ENCODE measurements at places on chromosomes 7 and 10.

GRCh38 chr10:132740588-132740987, 45.4 kb downstream of the NKX6-2 start:
- DNase-seq, result no peak

- no peak for DNase-seq
Observed at GRCh38 chr10:4519658-4520402, 306.2 kb upstream of the AKR1E2 start.

GRCh38 chr10:63707254-63707910, 186.2 kb downstream of the REEP3 start:
- DNase-seq, result no peak

DNA sequence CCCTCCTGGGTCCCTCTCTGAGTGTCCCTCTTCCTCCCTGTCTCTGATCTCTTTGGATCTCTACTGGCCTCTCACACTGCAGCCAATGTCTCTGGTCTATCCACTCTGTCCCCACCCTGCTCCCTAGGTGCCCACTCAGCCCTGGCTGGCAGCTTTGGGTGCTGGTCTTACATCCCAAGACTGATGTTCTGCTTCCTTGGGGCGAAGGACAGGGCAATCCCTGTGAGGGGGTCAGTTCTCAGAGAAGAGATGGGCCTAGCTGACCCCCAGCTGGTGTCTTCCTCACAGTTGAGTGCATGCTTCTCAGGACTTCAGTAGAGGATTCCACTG, 51.7 kb upstream of the CAMK2B start:
- DNase-seq, result no peak

DNA sequence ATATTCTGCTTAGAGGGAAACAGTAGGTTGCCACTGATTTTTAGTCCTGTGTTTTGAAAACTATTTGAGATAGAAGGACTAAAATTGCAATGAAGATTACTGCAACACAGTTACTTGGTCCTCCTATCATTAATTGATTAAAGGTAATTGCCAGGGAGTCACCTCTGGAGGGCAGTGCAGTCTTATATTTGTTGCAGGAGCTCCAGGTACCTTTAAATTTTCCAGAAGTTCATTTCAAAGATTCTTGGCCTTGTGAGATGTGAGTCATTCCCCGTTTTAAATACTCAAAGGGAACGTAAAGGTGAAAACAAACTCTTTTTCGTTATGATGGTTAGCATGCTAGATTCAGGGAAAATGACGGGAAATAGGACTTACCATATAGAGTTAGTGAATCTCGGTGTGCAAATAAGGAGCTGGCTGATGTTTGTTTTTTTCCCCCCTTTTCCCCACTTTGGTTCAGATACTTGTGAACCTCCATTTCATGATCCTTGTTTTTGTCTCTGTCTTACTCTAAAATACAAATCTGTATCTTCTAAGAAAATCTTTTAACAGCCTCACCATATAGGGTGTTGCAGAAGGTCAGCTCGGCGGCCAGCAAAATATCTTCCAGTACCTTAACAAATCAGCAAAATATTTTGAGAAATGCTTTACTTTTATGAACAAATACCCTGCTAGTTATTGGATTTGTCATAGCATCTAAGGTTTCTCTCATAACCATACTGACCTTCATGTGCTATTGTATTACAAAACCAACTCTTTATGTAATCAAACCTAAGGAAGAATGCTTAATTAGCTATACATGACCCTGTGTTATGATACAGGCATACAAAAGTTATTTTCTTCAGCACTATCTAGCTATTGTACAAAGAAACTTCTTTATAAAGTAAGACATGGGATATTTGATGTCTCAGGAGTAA, 143.0 kb upstream of the HDAC9 start:
- no peak for DNase-seq

DNA sequence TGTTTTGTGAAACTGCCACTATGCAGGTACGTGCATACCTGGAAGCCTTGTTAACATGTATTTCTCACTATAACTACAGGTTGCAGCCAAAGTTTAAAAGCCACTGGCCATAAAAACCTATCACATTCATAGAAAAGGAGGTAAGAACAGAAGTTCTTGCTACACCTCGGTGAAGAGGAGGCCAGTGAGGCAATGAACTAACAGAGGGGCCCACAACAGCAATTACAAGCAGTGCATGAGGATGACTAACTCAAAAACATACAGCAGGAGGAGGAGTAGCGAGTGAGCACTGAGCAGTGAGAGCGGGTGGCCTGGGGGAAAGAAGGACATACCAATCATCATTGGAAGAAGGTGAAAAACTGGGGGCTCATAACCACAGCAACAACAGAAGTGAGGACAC, 51.6 kb downstream of the NUDCD3 start:
- DNase-seq, result no peak

DNA sequence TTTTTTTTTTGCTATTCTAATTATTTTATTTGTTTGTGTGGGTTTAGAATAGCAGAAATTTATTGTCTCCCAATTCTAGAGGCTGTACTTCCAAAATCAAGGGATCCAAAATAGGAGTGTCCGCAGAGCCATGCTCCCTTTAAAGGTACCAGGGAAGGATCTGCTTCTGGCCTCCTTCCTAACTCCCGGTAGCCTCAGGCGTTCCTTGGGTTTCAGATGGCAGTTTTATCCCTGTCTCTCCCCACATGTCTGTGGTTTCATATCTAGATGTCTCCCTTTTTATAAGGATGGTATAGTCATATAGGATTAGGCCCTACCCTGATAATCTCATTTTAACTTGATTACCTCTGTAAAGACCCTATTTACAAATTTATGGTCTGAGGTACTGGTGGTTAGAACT, 48.4 kb downstream of the BMPR1A start:
- no peak for DNase-seq

DNA sequence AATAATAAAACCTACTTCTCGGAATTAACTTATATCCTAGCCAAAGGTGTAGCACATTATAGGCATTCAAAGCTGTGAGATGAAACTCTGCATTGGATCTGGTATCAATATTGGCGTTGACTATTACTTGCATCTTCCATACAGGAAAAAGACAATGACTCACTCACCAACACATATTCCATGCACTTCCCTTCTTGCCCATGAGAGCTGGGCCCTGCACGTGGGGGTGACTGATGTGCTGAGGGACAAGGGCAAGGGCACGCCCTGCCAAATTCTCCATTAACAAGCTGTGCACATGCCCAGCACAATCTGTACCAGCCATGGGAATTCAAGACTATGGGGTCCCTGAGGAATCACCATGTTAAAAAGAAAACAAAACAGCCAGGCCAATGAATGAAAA, 188.1 kb upstream of the PDE1C start:
- no peak for DNase-seq

DNA sequence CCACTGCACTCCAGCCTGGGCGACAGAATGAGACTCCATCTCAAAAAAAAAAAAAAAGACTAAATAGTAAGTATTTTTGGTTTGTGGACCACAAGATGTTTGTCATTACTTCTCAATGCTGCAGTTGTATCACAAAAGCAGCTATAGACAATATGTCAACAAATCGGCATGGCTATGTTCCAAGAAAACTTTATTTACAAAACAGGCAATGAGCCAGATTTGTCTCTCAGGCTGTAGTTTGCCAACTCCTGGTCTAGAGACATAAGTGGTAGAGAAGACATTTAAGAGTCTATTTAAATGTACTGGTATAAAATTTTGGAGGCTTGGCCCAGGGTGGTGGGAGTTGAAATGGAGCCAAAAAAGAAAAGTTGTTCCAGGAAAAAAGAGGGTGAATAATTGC, 185.8 kb downstream of the SORCS1 start:
- DNase-seq, result no peak

- DNase-seq, result no peak
Observed at GRCh38 chr10:5806745-5807144, 6.5 kb downstream of the GDI2 start.

DNA sequence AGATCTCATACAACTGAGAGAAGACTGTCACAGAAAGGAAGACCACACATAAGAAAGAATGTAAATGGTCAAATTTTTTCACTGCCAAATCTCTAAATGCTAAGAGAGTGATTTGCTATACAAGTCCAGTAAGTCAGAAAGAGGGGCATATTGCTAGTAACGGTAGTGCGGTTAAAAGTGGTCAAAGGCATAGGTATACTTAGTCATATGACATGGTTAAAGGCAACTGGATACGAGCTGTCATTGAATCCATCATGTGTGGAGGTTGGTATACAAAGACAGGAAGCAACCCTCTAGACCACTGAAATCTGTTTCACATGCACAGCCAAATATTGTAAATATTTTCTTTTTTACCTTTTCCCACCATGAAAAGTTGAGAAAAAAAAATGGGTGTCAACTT, 4.8 kb downstream of the INHBA start:
- no peak for DNase-seq

- DNase-seq, result no peak
Observed at GRCh38 chr7:92848851-92849250, 12.5 kb upstream of the CDK6 start.

DNA sequence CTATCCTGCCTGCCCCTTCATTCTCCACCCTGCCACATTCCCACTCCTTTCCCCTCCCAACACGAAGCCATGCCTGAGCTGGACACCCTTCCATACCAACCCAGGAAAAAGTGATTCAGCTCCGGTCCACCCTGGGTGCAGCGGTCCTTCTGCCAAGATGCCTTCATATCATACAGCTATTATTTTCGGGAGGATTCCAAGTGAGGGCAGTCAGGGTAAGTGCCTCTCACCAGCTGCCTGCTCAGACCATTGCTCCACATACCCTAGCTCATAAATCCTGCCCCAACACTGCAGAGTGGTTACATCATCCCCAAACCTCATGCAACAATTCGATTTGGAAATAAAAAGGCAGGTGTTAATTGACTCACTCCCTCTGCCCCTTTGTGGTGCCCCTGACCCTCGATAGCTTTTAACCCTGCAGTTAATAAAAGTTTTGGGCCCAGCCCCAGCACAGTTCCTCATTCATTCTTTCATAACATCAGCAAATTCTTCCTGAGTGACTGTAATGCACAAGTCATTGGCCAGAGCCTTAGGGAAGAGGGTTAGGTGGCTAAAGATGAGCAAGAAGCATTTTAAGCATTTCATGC, 42.6 kb downstream of the ZNF503 start:
- DNase-seq, result no peak

- no peak for DNase-seq
Observed at GRCh38 chr10:24041034-24041433, 167.9 kb upstream of the KIAA1217 start.

DNA sequence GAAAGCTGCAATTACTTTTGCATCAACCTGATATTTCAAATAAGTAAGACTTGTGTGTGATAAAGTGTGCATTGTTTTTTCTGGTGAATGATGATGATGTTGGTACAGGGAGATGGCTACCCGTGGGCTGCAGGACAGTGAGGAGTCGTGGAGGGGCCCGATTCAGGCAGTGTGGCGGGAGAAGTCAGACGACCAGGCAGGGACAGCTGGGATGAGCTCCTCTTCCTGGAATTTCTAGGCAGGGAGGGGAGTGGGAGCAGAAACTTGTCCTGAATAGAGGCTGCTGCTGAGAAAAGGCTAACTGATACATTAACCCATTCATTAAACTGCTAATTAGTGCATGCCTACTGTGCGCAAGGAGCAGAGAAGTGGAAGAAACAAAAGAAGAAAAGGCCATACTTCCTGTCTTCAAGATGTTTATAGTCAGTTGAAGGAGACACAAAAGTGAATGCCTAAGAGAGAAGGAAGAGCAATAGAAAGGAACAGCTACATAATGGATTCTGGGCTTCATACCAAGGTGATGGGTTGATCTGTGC, 9.3 kb upstream of the GATAD1 start:
- DNase-seq, result no peak

DNA sequence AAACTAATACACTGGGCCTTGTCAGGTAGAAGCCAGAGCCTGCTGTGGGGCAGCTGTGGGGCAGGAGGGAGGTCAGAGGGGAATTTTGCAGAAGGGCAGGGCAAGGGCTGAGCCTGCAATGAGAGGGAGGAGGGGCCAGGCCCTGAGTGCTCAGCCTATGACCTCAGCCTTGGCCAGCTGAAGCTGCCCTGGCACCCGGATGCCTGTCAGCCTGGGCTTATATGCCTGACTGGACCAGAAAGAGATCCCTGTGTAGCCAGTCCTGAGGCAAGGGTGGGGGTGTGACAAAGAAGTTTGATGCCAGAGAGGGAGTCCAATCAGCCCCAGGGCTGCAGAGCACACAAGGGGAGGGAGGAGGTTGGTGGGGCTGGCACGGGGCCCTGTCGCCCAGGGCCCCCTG, 22.3 kb upstream of the PRRT4 start:
- DNase-seq, result no peak

GRCh38 chr10:100791369-100792058, 46.1 kb downstream of the PAX2 start:
- no peak for DNase-seq

DNA sequence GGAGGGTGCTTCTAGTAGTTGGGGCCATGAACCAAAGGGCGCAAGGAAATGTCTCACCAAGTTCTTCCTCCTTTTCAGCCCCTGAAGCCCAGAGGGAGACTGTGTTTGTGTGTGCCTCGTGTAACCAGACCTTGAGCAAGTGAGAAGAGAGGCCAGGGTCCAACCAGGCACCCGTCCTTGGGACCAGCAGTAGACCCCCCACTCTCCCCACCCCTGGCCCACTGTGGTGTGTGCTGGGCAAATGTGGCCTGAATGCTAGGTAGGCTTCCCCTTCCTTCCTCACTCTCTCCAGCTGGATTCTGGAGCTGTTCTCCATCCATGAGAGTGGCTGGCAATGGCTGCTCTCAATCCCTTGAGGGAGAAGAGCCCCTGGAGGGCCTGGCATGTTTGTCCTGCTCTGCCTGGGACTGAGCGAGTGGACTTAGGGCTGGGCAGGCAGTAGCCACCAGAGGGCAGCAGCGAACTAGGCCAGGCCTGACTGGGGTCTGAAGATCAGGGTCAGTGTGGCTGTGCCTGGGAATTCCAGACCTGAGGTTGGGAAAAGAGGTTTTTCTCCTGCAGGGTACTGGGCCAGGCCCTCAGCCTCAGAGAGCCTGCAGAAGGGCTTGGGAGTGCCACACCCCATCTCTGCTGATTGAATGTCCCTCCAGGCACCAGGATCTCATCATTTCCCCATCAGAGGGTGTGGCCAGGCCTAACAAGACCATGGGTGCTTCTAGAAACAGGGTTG, 12.5 kb downstream of the SFRP5 start:
- DNase-seq, result peak; percentile 45

- DNase-seq, result no peak
Observed at GRCh38 chr10:10551596-10552301, 465.9 kb upstream of the CELF2 start.

DNA sequence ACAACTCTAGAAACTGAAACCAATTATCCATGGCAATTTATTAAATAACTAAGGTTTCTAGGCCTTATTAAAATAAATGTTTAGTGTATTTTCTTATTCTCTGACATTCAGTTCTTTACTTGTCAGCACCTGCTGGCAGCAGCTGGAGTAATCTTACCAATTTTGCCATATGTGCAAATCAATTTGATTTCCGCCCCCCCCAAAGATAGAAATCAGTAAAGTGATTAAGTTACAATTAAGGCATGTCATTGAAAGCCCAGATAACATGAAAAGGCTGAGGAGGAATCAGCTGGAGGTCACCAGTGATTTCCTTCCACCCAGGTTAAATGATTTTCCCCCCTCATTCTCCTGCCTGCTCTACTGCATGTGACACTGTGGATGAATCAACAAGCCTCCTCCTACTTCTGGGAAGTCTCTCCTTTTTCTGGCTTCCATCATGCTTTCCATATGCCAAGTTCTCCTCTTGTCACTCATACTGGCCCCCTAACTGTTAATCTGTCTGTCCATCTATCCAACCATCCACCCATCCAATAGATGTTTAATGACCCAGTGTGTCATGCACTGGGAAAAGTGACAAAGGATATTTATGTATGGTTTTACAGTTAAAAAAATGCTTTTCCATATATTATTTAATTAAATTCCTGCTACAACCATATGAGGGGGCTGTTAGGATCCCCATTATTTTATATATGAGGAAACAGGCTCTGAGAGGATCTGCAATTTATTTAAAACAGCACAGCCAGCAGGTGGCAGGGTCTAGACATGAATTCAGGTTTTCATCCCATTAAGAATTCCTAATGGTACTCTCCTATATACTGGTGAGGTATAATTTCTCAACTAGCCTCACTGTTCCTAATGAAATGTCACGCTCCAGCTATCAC, 116.5 kb downstream of the ATXN7L1 start:
- DNase-seq, result no peak
